PC-9 (cell line): ENCODE measurements at places on chromosomes 1 and 21. TPM values are rescaled to one million over a fixed set of nuclear protein-coding genes. Genes with fewer than 3 reads are reported as not detected.

Gene CLCA2
- total RNA-seq: 0.20 and 0.25 TPM in 2 replicates

Gene RNF19B
- total RNA-seq: 25.4 and 25.5 TPM in 2 replicates

Gene ST6GALNAC5
- 0.24 and 0.85 TPM in 2 replicates for total RNA-seq

Gene IQGAP3
- 63.1 and 63.4 TPM in 2 replicates for total RNA-seq

Gene CR1
- total RNA-seq: not detected in 2 replicates

Gene KRTAP6-2
- not detected in 2 replicates for total RNA-seq

Gene ARHGAP30
- 0.46 and 0.65 TPM in 2 replicates for total RNA-seq

Gene OLFML2B
- 0.50 TPM in 1 of 2 replicates, not detected in the other for total RNA-seq

Gene RHD
- total RNA-seq: not detected in 2 replicates

Gene CACNA1S
- total RNA-seq: not detected in 2 replicates

Gene CELA3B
- total RNA-seq: not detected in 2 replicates

- no peak for DNase-seq
- H3K4me3 ChIP-seq: no peak overlapping the region
- H3K27me3 ChIP-seq: no peaks in the 10 kb centered on the region
Measured at GRCh38 chr1:35220976-35221375, 28.0 kb upstream of the SFPQ start.

- no peaks in the 10 kb centered on the region for H3K36me3 ChIP-seq
- no peaks in the 10 kb centered on the region for H3K4me1 ChIP-seq
Measured at GRCh38 chr1:212942679-212943392, 7.5 kb upstream of the VASH2 start.

DNA sequence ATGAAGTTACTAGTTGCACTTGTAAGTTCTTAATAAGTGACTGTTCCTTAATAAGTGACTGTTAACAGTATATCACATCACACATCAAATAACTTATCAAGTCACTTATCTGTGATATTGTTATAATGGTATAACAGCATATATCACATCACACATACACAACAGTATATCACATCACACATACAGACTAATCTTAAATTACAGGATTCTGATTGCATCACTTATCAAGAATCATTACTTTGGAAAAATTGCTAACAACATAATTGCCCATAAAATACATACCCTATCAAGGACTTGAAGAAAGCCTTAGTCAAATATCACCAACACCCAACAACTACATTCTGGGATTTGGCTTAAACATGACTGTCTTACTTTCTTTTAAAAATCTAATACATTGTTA, 813.5 kb downstream of the LTN1 start:
- no peak overlapping the region for H3K4me3 ChIP-seq
- no peaks in the 10 kb centered on the region for H3K36me3 ChIP-seq
- DNase-seq: no peak

DNA sequence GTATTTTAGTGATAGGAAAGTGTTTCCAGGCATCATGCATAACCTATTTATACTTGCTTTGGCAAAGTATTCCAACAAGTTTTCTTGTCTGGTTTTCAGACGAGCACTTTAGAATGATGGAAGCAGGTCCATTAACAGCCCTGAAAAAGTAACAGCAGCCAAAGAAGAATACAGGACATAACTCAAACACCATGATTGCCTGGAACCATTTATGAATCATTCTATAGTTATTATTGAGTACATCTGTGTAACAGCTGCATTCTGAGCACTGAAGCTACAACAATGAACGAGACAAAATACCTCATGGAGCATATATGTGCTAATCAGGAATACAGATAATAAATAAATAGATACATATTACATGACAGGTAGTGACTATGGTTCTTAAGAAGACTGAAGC, 12.6 kb downstream of the IL10RB start:
- H3K36me3 ChIP-seq: peaks cover 6% of the 10 kb centered on the region; the same call in 1 of the 2 replicates
- no peak overlapping the region for H3K4me3 ChIP-seq
- no peak overlapping the region for H3K27ac ChIP-seq
- no peak for DNase-seq
- H3K27me3 ChIP-seq: no peaks in the 10 kb centered on the region

- no peak overlapping the region for H3K27ac ChIP-seq
- no peak overlapping the region for H3K4me3 ChIP-seq
- no peaks in the 10 kb centered on the region for H3K27me3 ChIP-seq
Measured at GRCh38 chr1:32918179-32918578, 17.0 kb upstream of the TMEM54 start.

DNA sequence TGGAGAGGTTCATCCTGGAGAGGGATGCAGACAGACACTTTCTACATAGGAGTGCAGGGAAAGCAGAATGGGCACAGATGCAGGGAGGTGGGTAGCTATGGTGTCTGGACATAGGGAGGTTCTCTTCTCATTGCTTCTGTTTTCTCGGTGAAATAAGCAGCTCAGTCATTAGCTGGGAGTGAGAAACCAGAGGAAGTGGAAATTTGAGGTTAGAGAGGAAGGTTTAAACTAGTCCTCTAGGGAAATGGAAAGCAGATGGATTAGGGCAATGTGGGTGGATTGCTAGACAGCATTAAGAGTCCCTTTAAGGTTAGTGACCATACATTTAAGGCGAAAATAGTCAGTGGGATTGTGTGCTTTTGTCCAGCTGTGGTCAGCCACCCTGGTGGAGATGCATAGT, 39.6 kb downstream of the MPZL1 start:
- no peaks in the 10 kb centered on the region for H3K4me1 ChIP-seq
- no peak overlapping the region for H3K27ac ChIP-seq
- H3K4me3 ChIP-seq: no peak overlapping the region
- no peak for DNase-seq
- H3K27me3 ChIP-seq: no peaks in the 10 kb centered on the region

DNA sequence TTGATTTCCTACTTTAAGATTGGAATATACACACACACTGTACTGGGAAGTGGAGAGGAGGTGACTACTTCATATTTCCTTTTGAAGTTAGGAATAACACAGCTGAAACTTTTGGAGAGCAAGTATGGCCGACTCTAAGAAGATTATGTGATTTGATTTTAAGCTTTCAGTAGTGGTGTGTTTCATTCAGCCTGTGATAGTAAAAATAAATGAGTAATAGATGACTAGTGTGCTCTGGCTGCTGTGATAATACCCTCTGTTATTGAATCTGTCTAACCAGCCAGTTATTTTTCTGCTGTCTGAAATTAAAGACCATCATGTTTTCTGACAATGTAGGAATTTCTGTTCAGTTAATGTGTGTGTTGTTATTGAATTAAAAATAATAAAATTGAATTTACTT, 48.3 kb downstream of the CTTNBP2NL start:
- peaks cover 5% of the 10 kb centered on the region; the same call in 1 of the 2 replicates for H3K36me3 ChIP-seq
- H3K27ac ChIP-seq: no peak overlapping the region

DNA sequence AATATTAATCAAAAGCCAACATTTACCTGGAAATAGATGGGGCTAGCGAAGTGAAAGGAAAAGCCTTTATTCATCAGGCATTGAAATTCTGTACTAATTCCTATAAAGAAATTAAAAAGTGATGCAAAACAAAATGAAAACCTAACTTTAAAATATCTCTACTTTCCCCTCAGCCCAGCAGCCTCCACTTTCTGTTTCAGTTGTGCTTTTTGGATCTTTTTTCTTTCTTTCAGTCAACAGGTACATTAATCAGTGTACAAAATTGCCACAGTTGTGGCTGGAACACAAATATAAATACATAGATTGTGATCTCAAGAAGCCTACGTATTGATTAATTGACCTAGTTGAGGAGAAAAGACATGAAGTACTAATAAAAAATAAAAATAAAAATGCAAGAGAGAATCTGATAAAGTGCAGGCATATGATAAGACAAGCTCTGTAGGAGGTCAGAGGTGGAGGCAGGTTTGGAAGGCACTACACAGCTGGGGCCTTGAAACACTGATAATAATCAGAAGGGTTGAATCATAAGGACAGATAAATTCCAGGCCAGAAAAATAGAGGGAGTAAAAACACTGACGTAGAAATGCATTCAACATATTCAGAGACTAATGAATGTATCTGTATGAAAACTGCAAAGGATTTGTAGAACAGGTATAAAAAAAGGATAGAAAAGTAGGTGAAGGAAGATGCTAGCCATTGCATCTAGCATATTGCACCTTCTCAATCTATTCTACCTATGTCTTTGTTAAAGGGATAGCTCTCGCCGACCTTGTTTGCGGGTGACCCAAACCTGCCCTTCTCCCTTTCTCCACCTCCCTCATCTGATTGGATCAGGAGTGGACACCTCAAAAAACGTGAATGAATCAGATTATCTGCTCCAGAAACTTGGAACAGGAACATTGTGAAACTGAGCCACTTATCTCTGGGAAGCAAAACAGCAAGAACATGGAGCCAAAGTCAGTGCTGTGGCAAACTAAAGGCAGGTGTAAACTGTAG, 607.8 kb upstream of the ADGRL2 start:
- DNase-seq: no peak
- H3K27ac ChIP-seq: no peak overlapping the region
- H3K4me1 ChIP-seq: no peaks in the 10 kb centered on the region
- no peak overlapping the region for H3K4me3 ChIP-seq

GRCh38 chr1:48718705-48719104, 58.0 kb downstream of the BEND5 start:
- DNase-seq: no peak
- no peaks in the 10 kb centered on the region for H3K4me1 ChIP-seq
- no peak overlapping the region for H3K27ac ChIP-seq
- peaks cover 8% of the 10 kb centered on the region for H3K27me3 ChIP-seq
- no peak overlapping the region for H3K4me3 ChIP-seq

- H3K4me3 ChIP-seq: peak overlapping the region; percentile 72
- DNase-seq: no peak
- H3K4me1 ChIP-seq: peaks cover 12% of the 10 kb centered on the region
- peaks cover 17% of the 10 kb centered on the region for H3K36me3 ChIP-seq
Measured at GRCh38 chr1:36222481-36223380, 1.5 kb upstream of the THRAP3 start.

DNA sequence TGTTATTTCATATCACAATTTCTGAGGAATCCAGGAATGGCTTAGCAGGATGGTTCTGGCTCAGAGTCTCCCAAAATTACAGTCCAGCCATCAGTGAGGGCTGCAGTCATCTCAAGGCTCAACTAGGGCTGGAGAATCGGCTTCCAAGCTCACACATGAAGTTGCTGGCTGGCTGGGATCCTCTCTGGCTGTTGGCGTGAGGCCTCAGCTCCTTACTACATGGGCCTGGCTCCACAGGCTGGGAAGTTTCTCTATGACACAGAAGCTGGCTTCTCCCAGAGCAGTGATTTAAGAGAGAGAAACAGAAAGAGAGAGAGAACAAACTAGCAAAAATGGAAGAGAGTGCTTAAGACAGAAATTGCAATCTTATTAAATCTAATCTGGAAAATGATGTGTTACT, 38.8 kb upstream of the RGS8 start:
- H3K27ac ChIP-seq: no peak overlapping the region
- H3K4me3 ChIP-seq: no peak overlapping the region
- H3K4me1 ChIP-seq: no peaks in the 10 kb centered on the region
- no peaks in the 10 kb centered on the region for H3K36me3 ChIP-seq
- no peak for DNase-seq

DNA sequence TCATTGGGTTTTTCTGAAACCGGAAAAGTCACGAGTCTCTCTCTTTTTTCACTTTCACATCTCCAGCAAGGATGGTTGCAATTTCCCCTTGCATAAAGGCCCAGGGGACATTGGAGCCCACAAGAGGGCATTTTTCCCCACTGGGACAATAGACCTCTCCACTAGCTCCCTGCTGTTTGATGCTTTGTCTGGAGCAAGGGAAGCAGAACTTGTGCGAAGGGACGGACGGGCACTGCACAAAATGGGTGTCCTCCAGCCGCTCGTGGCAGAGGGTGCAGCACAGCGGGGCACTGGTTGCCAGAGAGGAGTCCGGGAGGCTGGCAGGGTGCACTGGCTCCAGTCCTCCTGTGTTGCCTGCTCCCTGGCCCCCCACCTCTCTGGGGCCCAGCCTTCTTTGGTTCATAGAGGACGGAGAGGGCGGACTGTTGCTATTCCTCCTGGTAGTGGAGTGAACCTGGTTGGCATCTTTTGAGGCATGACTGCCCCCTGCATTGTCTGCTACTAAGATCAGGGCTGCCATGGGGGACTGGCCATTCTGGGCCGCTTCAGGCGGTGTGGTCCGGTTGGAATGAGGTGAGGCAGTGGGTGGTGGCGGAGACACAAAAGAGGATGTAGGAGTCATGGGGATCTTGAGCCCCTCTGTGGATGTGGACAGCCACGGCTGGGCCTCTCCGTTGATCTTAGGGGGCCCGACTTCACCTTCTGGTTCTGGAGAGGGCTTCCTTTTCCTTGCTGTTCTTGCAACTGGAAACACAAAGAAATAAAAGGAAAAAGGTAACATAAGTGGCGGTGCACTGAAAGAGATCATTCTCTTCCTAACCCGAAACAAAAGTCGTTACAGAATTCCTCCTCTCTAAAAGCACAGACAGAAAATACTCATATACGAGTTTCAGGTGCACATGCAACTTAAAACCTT, 2.6 kb downstream of the IRF2BP2 start:
- peaks cover 29% of the 10 kb centered on the region for H3K4me1 ChIP-seq
- peaks cover 52% of the 10 kb centered on the region for H3K36me3 ChIP-seq
- H3K4me3 ChIP-seq: peak overlapping the region; percentile 81
- no peak for DNase-seq
- H3K27ac ChIP-seq: peak overlapping the region; percentile 99

DNA sequence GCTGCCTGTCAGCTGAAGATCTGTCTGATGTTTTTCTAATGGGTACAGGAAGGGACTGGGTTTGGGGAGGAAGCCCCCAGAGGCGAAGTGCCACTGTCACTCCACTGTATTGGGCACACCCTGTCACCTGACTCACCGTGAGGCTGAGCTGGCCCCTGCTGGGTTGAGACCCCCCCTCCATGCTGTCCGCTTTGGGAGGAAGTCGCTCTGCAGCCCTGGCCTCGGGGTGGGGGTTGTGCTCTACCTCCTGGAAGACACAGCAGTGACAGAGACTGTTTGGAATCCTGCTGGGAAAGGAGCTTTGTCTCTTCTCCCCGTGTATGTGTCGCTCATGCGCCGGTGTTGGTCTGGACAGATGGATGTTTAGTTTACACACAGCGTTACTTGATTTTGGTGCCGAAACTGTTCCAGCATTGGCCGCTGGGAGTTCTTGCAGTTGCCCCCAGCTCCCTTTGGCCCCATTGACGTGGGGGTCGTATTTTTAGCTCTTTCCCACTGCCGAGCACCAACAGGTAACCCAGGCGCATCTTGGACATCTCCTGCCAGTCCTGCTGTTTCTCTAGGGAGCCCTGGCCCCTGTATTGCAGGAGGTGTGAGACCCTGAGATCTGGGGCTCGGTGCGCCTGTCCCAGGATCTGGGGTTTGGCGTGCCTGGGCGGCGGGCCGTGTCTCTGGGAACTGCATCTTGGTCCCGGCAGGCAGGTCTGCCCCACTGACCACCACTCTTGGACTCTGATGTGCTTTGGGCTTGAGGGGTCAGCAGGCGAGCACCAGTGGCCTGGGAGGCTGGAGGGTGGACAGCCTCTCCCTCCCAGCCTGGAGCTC, 30.3 kb downstream of the SLX9 start:
- H3K27ac ChIP-seq: no peak overlapping the region
- no peaks in the 10 kb centered on the region for H3K36me3 ChIP-seq
- H3K4me1 ChIP-seq: peaks cover 4% of the 10 kb centered on the region; the same call in 1 of the 2 replicates

GRCh38 chr1:211797994-211798393, 32.6 kb downstream of the LPGAT1 start:
- H3K27me3 ChIP-seq: no peaks in the 10 kb centered on the region
- no peak overlapping the region for H3K4me3 ChIP-seq
- DNase-seq: no peak
- H3K27ac ChIP-seq: no peak overlapping the region

GRCh38 chr21:39452207-39452969, 618 bp downstream of the SH3BGR start:
- no peaks in the 10 kb centered on the region for H3K36me3 ChIP-seq
- DNase-seq: no peak
- no peak overlapping the region for H3K4me3 ChIP-seq
- H3K27me3 ChIP-seq: no peaks in the 10 kb centered on the region
- no peaks in the 10 kb centered on the region for H3K4me1 ChIP-seq
